ENCODE measurements at places on chromosomes 3 and 15.

DNA sequence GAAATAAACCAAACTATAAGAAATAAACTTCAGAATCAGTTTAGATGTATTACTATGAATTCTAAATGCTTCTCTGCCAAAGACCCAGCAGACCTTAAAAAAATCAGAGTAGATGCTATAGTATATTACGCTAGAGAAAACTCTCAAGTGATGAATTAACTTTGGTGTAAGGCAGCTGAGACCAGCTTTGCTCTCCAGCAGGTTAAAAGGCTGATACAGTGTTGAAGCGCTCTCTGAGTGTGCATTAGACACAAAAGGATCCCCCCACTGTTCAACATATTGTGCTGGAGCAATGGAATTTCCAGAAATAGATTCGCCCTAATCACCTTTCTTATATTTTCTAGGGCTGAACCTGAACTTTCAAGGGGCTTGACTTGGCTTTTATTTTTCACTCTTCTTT lies 190.0 kb downstream of the EFHB start:
- no peak for DNase-seq

DNA sequence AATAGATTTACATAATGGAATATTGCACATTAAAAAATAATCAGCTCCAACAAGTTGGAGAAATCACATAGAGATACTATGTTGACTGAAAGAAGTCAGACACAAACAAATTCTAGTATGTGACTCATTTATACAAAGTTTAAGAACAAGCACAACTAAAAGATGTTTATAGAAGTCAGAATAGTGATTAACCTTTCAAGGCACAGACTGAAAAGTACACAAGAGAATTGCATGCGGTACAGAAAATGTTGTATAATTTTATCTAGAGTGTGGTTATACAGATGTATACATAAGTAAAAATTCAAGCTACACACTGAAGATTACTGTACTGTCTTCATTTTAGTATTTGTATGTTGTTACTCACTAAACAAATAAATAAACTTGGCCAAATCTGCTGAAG lies 19.3 kb upstream of the ATOSA start:
- DNase-seq = no peak

GRCh38 chr15:100767001-100767825 lies 112.4 kb upstream of the ALDH1A3 start:
- no peak for DNase-seq

DNA sequence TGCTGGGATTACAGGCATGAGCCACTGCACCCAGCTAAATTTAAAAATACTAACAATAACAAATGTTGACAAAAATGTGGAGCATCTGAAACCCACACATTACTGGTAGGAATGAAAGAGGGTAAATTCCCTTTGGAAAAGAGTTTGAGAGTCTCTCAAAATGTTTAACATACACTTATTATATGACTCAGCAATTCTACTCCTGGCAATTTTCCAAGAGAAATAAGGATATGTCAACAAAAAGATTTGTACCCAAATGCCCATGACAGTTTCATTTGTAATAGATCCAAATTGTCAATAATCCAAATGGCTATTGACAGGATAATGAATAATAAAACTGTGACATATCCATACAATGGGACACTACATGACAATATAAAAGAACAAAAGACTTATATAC lies 9.0 kb downstream of the HCLS1 start:
- DNase-seq = no peak

GRCh38 chr3:161415506-161416231 lies 44.4 kb upstream of the SPTSSB start:
- no peak for DNase-seq

DNA sequence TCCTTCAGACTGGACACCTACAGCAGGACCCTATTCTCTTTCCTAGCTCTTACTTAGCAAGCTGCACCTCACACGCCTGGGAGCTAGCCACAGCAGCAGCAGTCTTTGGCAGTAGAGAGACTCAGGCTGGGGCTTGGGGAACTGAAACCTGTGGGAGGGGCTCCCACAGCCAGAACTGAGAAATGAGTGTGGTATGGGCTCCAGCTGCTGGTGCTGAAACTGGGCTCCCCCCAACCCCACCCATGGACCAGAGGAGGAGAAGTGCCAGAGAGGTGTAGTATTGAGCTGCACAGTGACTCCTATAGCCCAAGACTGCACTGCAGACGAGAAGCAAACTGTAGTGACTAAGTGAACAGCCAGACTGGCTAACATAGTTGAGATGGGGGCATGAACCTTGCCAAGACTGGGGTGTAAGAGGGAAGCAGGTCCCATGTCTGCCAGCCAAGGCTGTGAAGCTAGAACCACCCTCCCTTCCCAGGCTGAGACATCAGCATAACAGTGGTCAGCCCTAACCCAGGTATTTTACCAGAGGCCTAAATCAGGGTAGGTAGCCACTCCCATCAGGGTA lies 62.5 kb downstream of the MYO5A start:
- peak; percentile 40 for DNase-seq

- peak; percentile 6 for DNase-seq
Measured at GRCh38 chr15:66938114-66938830, 127.1 kb upstream of the SMAD3 start.

- DNase-seq = no peak
Measured at GRCh38 chr15:53911431-53911830, 66.8 kb upstream of the UNC13C start.

DNA sequence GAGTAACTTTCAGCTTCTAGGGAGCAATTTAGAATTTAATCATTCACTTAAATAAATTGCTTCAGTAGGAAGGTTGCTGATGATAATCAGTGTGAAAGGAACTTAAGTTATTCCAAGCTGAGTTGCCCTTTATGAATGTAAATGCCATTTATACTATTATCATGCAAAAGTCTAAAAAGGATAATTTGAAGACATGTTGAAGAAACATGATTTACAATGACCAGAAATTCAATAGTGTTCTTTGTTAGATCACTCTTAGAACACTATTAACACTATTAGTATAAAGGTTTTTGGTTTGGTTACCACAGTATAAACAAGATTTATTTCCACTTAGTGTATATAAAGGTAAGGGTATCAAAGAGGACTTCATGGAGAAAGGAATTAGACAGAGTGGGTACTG lies 1.6 kb downstream of the OR4F6 start:
- DNase-seq = no peak

- peak; percentile 25 for DNase-seq
Measured at GRCh38 chr3:52530918-52531826, 2.5 kb downstream of the NT5DC2 start.

DNA sequence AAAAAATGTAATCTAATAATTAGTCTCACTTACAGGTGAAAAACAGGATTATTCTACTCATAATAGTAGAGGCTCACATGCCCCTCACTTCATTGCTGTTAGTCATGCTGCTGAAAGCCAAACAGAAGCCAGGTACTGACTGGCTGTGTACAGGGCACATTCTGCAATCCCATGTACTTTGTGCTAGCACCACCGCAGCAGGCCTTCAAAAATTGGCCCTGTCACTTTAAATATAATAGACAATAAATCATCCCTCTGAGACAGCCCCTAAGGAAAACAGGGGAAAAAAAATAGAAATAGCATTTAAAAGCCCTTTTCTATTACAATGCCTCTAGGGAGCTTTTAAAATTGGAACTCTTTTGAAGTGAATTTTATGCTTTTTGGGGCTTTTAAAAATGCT lies 723.8 kb downstream of the TUSC7 start:
- DNase-seq = no peak

GRCh38 chr3:138187296-138188012 lies at the start of gene ARMC8:
Gene ARMC8 (plus strand): TSS chr3:138187301. CDS start chr3:138187555, 254 bp downstream.
- DNase-seq = peak; percentile 49

Measured in activated CD4-positive, CD25-positive, alpha-beta regulatory T cell treated with anti-CD3 and anti-CD28 coated beads, Interleukin-2, amount 50 U/mL, for 72 hours (primary cell).